ENCODE measurements at places on chromosomes 6 and 20.

DNA sequence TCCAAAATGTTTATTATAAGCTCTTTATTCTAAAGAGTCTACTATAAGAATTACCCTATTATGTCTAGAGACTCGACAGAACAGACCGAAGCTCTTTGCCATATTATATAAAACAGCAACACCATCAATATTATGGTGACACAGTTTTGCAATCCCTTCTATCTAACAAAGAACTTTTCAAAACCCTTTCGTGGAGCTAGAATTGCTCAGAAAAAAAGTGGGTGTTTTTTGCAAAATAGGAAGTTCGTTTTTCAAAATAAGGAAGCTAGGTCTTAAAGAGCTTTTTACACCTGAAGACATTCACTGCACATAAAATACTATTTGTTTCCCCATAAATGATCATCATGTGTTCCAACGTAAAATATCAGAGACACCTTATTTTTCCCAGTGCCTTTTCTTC is 240.0 kb downstream of the FOXC1 start:
- no peak for DNase-seq

DNA sequence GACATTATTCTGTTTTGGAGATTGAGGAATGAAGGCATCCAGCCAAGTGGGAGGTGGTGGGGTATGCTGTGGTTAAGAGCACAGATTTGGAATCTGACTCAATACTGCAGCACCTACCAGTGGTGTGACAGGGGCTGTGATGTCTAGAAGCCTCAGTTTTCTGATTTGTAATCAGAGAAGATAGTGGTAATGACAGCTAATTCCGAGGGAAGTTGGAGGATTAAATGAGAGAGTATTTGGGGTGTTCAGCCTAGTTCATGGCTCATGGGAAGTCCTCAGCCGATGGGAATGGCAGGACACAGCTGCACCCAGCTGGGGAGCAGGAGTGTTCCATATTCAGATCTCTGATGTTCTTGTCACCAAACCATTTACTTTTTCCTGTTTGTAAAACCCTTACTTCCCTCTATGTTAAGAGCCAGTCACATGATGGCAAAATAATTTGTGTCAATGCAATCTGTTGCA is 9.3 kb downstream of the SLC9A8 start:
- DNase-seq, result no peak

GRCh38 chr6:103193413-103193812 is 1666.3 kb downstream of the HACE1 start:
- DNase-seq, result no peak

DNA sequence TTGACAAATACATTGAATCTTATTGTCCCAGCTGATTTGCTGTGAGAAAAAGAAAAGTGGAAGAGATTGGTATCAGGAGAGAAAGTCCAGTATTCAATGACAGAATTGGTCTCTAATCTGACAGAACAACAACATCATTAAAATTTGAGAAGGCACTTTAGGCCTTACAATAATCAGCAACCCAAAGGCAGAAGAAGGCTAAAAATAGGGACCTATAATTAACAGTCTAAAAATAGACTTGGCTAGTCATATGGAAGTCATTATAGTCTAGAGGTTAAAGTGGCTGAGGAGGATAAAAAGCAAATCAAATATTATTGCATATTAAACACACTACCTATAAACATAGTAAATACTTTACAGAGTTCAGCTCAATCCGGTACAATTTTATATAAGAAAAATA is 393.6 kb upstream of the JAG1 start:
- no peak for DNase-seq
